ENCODE measurements at places on chromosomes 16 and 17. TPM values are rescaled to one million over a fixed set of nuclear protein-coding genes. Genes with fewer than 3 reads are reported as not detected.

The MYH11 gene
- total RNA-seq: under 0.01 TPM

The SRCIN1 gene
- 24.5 TPM for total RNA-seq

The TBC1D3C gene
- not detected for total RNA-seq

The RNF157 gene
- 17.5 TPM for total RNA-seq

The SEZ6L2 gene
- 32.1 TPM for total RNA-seq

The FNDC8 gene
- not detected for total RNA-seq

The ABCA5 gene
- 72.1 TPM for total RNA-seq

The CLEC16A gene
- 20.4 TPM for total RNA-seq

The LITAFD gene
- not detected for total RNA-seq

The PABPN1L gene
- not detected for total RNA-seq

The HSF5 gene
- 0.16 TPM for total RNA-seq

The CCT6B gene
- 2.3 TPM for total RNA-seq

The GAS7 gene
- 80.2 TPM for total RNA-seq

The MYOCD gene
- 0.16 TPM for total RNA-seq

The HS3ST2 gene
- 2.0 TPM for total RNA-seq

Measured in occipital lobe (tissue), 3 donors.